ENCODE measurements at places on chromosomes 13 and 19.

- no peak for DNase-seq
These were observed 1171.9 kb downstream of the EFNB2 start for GRCh38 chr13:105363261-105364190.

GRCh38 chr13:46039411-46040182, 12.9 kb downstream of the ZC3H13 start:
- no peak for DNase-seq

GRCh38 chr13:66225072-66225471, 1005.1 kb downstream of the PCDH9 start:
- DNase-seq = no peak

DNA sequence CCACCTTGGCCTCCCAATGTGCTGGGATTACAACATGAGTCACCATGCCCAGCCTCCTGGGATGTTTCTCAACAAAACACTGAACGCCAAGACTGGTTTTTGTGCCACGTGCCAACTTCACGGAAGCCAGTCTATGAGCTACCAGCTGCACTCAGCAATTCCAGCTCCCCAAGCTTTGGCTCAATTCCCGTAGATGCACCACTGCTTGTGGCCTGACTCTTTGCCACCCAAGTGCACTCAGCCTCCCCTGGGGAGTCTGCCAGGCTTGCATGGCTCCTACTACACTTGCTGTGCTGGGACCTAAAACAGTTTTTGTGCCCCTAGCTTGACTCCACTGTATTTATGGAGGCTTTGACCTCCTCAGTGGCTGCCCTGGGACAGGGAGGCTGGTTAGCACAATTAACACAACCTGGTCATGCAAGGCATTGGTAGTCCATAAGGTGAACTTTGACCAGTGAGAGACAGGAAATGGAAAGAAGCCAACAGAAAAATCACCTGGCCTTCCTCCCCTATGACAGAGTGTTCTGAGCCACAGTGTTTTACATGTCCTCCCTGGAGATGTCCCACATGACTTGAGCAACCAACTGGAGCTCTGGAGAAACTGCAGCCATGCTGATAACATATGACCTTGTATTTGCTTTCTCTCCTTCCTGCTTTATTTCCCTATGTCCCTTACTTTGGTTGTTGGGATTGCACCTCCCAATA, 1173.1 kb downstream of the UQCRFS1 start:
- no peak for DNase-seq

- no peak for DNase-seq
These were observed 5.5 kb upstream of the MAMSTR start for GRCh38 chr19:48724796-48725753.

GRCh38 chr19:19647037-19647835, 3.8 kb upstream of the GMIP start:
- no peak for DNase-seq

- DNase-seq = no peak
These were observed 185.3 kb upstream of the TMTC4 start for GRCh38 chr13:100859861-100860260.

DNA sequence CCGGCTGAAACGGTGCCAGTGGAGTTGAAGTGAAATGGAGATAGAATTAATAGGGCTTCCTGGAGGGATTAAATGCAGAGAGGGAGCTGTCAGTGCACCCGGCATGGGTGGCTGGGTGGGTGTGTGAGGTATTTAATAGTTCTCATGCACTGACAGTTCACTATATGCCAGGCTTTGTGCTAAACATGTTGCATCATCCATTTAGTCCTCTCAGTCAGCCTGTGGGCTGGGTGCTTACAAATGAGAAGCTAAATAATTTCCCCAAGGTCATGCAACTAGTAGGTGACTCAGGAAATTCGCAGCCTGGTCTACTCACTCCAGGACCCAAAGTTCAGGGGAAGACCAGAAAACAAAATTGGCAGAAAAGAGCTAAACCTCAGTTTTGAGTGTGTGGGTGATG, 63.5 kb upstream of the SPATA13 start:
- DNase-seq = no peak

DNA sequence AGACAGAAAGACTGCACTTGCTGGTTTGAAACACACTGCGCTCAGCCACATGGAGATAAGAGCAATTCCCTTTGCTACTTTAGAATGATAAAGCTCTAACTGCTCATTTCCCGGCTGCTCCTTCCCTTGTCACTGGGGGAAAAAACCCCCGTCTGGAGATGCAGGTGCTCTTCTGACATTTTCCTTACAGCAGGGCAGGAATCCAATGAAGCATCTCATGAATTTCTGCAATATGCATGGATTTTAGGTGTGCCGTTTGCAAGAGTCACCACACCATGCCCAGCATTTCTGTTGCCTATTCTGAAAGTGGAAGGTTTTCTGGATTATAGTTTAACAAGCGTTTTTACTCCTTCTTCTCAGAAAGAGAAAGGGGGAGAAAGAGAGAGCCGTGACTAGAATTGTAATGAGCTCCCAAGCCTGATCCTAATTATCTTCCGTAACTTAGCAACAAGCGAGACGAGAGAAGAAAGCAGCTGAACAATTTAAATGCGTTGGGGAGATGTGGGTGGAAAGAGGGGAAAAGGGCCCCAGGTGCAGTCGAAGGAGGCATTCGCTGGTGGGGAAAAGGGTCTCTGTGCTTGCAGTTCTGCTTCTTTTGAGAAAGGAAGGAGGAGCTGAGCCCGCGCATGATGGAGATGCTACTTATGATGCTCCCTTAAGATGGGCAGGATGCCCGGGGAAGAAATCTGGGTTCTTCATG, 76.6 kb upstream of the SPATA13 start:
- DNase-seq = no peak

DNA sequence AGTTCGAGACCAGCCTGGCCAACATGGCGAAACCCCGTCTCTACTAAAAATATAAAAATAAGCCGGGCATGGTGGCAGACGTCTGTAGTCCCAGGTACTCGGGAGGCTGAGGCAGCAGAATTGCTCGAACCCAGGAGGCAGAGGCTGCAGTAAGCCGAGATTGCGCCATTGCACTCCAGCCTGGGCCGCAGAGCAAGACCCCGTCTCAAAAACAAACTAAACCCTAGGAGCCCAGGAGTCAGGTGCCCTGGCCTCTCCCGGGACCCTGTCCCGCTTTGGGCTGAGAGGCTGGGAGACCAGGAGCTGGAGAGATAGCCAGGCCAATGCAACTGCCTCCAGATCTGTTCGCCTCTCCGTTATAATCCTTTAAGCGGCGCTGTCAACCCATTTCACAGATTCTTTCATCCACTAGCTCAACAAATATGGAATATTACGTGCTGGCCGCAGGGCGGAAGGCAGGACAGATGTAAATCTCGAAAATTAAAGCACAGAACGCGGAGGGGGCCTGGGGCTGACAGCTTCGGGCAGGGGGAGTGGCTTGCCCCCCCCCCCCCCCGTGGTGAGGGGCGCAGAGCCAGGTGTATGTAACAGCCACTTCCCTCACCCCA, 5.3 kb upstream of the MYBPC2 start:
- DNase-seq = no peak

DNA sequence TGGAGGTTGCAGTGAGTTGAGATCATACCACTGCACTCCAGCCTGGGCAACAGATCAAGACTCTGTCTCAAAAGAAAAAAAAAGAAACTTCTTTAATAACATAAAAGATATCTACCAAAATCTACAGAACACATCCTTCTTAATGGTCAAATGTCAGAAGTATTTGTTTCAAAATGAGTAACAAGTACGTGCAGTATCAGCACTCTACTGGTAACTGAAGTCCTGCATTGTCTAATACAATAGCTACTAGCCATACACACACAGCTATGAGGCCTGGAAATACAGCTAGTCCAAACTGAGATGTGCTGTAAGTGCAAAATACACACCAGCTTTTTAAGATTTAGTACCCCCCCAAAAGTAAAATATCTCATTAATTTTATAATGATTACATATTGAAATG, 88.1 kb downstream of the TSC22D1 start:
- no peak for DNase-seq

GRCh38 chr13:38462605-38463004, 113.0 kb downstream of the UFM1 start:
- DNase-seq = no peak

DNA sequence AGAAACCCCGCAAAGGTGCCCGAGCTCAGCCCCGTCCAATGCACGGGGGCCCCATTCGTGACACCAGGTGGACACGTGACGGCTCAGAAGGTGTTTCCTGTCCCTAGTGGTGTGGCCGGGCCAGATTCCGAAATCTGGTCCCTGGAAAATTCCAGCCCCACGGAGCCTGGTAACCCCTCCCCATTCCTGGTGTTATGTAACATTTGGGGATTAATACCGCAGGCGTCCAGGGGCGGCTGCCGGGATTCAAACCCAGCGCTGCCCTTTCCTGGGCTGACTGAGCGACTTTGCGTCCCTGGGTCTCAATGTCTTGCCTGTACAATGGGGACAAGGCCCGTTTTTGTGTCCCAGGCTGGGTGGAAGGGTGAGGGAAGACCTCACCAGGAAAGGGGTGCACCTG, 1.0 kb upstream of the PLK5 start:
- no peak for DNase-seq

DNA sequence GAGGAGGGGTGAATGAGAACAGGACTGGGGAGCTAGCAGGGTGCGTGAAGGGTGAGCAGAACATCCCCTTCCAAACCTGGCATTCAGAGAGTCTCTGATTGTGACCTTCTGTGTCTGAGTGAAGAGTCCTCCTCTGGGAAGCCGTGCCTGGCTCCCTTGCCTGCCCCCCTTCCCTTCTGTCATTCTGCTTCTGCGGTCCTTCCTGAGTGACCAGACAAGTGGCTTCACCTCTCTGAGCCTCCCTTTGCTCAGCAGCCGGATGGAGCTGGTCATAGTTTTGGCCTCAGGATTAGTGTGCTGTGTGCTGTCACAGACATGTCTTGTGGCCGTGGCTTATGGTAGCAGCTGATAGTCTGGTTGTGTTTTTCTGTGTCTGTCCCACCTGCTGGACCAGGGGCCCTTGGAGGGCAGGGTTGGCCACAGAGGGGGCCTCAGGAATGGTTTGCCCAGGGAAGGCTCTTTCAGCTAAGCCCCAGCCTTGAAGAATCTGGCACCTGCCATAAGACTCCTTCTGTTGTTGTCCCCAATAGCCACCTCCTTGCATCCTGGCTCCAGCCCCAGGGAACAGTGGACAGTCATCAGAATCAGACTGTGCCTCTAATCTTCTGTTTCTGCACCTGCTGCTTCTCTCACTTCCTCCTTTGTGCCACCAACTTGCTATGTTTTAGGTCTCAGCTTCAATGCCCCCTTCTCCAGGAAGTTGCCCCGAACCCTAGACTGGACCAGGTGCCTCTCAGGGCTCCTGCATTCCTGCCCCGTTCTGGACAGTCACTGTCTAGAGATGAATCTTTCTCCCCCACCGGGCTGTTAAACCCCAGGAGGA, 5.9 kb downstream of the CLPTM1 start:
- DNase-seq = no peak

DNA sequence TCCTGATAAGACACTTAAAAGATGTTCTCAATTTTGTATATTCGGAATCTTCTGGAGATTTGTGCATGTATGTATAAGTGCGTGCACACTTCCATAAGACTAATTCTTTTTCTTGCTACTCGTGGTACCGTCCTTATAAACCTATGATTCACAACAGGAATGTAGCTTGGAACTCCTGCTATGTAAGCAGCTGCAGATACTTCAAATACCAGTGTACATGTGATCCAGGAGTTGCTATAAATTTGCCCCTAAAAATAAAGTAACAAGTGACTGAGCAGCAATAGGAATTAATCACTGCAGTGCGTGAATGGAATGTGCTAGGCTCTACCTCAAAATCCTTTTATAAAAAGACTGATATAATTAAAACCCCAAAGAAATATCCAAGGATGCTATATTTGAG, 214.9 kb downstream of the KLF5 start:
- DNase-seq = no peak
